ENCODE measurements at places on chromosomes 6 and 20. TPM values are rescaled to one million over a fixed set of nuclear protein-coding genes. Genes with fewer than 3 reads are reported as not detected.

MMP24 gene
- not detected for total RNA-seq

- peak; percentile 46 for DNase-seq
These were observed 417 bp downstream of the VAPB start for GRCh38 chr20:58389324-58389967.

SLC22A16 gene
- total RNA-seq = not detected

DNA sequence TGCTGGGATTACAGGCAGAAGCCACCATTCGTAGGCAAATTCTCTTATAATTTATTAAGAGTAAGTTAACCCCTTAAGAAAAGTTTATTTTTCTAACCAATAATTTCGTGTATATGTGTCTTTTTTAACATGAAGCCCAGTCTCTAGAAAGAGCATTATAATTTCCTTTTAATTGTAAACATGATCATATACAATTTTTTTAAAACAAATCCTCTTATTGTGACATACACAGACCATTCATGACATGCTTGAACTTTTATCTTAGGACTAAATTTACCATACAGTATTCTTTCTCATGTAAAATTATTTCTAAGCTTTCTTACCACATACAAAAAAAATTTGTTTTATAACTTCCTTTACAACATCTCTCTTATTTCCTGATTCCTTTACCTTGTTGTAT is 6.7 kb downstream of the ACOT13 start:
- no peak for DNase-seq

DNA sequence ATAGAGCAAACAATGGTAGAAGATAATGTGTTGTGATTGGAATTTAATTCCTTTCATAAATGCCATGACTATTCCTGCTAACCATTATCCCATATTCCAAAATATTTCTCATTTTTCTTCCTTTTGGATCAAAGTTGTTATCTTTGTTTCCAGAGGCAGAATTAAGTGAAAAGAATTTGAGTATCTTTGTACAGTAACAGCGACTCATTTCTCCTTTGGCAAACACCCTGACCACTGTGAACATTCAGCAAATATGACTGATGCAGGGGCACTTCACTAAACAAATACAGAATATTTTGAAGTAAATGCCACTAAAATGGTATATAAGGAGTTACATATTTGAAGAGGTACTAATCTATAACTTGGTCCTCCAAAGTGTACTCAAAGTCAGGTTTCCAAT is 105.0 kb upstream of the LAMP5 start:
- no peak for DNase-seq

DNA sequence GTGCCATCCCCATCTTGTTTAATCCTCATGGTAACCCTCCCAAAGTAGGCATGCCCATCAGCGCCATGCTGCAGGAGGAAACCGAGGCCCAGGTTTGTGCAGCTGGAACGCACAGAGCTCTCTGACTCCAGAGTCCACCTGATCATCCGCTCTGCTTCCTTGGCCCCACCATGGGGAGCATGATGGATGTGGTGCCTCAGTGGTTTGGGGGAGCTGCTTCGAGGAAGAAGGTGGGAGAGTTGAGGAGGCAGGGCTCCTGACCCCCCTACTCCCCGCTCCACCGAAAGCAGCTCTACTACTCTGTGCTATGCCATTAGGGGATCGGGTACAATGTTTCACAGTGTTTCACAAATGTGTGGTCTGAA is 52.2 kb downstream of the TGM2 start:
- no peak for DNase-seq

TCF15 gene
- not detected for total RNA-seq

GRCh38 chr6:112221561-112221960 is 32.8 kb downstream of the LAMA4 start:
- DNase-seq = no peak

CD164 gene
- 215 TPM for total RNA-seq

DNA sequence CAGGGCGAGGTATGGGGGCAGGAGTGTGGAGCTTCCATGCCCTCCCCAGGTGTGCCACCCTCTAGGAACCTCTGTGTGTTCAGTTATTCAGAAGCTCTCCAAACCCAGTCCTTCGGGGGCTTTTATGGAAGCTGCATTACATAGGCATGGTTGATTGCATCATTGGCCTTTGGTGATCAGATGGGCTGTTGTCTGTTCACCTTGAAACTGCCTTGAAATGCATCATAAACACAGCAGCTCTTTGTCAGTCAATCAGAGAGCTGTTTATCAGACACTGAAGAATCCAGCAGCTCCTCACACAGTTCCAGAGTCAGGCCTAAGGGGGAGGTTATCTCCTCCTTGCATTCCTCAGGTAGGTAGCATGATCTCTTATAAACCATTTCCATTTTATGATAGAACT is 62.4 kb downstream of the E2F3 start:
- DNase-seq = no peak

- no peak for DNase-seq
These were observed 271.6 kb downstream of the FARS2 start for GRCh38 chr6:5532941-5533340.

GRCh38 chr20:24487648-24488047 is 18.2 kb downstream of the SYNDIG1 start:
- no peak for DNase-seq

FLRT3 gene
- not detected for total RNA-seq

CLVS2 gene
- total RNA-seq = not detected

- no peak for DNase-seq
These were observed 523 bp upstream of the COX7A2 start for GRCh38 chr6:75244063-75244584.

TCFL5 gene
- total RNA-seq = 5.2 TPM

KAT14 gene
- 17.2 TPM for total RNA-seq

GRCh38 chr6:29705389-29706231 is 17.6 kb upstream of the HLA-F start:
- DNase-seq = no peak

CDH4 gene
- not detected for total RNA-seq

DNA sequence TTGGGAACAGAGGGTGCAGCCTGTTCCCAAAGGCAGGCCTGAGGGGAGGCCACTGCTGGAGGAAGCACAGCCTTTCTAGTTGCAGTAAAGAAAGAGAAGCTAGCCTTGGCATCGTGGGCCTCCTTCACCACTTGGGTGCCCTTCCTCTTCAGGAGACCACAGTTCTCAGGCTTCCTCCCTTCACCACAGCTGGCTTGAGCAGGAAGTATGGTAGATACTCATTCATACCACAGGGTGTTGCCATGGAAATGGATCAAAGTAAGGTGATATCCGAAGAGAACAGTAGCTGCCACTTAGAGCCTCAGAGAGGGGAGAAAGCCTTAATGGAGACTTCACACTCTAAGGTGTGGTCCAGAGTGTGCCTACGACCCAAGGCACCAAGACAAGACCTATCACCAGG is 120.4 kb upstream of the RIPOR2 start:
- DNase-seq = peak; percentile 70

- no peak for DNase-seq
These were observed 15.7 kb downstream of the NKX2-2 start for GRCh38 chr20:21498195-21498594.

DNA sequence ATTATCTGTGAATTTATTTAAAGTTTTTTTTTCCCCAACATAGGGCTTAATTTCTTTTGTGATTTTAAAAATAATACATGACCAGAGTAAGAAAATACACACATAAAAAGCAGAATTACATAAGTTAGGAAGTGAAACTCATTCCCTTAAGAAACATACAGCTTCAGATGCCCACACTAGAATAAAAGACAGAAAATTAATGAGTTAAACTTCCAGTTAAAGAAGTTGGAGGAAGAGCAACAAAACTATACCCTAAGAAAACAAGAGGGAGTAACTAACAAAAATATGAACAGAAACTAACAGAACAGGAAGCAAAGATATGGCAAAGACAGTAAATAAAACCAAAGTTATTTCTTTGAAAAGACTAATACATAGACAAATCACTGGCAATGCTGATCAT is 107.6 kb upstream of the CEP85L start:
- DNase-seq = no peak

ARMH2 gene
- total RNA-seq = not detected

- DNase-seq = no peak
These were observed 10.6 kb downstream of the PDYN start for GRCh38 chr20:1983301-1983700.

GRCh38 chr20:58717278-58718091 is 24.9 kb downstream of the NPEPL1 start:
- DNase-seq = peak; percentile 3

- DNase-seq = peak; percentile 85
These were observed 124.6 kb upstream of the BTN3A2 start for GRCh38 chr6:26240157-26241032.

DNA sequence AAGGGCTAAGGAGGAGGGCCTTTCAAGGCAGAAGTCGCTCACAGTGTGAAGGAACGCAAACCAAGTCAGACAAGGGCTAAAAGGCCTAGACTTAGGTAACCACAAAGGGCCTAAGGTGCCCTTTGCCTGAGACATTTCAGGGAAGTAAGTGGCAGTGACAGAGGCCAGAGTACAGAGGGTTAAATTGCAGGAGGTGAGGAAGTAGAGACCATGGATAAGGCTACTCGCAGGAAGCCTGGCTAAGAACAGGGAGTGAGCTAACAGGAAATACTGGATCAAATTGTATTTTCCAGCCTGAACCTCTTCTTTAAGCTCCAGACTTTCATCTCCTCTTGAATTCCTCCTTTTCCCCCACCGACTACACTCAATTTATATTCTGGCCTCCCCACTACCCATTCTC is 16.6 kb downstream of the ZHX3 start:
- DNase-seq = no peak

DNA sequence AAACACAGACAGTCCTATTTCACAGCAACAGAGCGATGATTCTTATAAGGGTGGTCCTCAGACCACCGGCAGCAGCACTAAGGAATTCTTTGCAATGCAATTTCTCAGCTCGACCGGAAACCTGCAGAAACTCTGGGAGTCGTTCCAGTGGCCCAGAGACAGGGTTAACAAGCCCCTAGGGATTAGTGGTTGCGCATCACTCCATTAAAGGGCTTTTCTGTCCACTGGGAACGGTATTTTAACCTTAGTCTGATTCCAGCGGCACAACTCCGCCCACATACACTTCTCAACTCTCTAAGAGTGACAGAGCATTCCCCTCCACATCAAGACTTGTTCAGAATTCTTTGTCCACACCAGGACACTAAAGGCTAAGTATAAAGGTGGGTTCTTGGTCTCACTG is 341.5 kb downstream of the TFAP2A start:
- DNase-seq = no peak

KIF25 gene
- total RNA-seq = not detected

GRCh38 chr6:135030056-135030473 is 24.6 kb downstream of the HBS1L start:
- DNase-seq = no peak

DNA sequence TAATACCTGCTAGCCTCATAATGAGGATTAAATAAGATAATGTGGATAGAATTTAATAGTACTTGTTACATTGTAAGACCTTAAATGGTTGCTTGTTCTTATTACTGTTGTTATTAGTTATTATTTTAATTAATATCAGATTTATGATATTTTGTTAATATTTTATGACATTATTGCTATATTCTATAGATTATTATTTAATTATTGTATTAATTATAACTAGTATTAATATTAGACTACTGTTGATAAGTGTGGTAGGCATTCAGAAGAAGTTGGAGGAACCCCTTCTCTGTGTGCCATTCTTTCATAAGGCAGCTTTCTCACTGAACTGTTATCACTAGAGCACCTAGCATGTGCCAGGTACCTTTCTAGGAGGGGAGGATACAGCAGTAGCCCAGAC is 2.6 kb upstream of the NEDD9 start:
- no peak for DNase-seq

- DNase-seq = no peak
These were observed 9.1 kb downstream of the ATP9A start for GRCh38 chr20:51758978-51759544.

GPSM3 gene
- total RNA-seq = 94.8 TPM

TTLL9 gene
- not detected for total RNA-seq

GFRA4 gene
- total RNA-seq = not detected

ZC2HC1B gene
- total RNA-seq = not detected

GRCh38 chr6:136961848-136962247 is 39.7 kb downstream of the SLC35D3 start:
- no peak for DNase-seq

- no peak for DNase-seq
These were observed 21.7 kb downstream of the CST7 start for GRCh38 chr20:24970754-24971153.

- no peak for DNase-seq
These were observed 50.0 kb downstream of the CNBD2 start for GRCh38 chr20:36018208-36018988.

LPA gene
- not detected for total RNA-seq

Measured in activated CD4-positive, alpha-beta T cell treated with anti-CD3 and anti-CD28 coated beads for 36 hours (primary cell).